ENCODE measurements at places on chromosomes 7 and 10.

DNA sequence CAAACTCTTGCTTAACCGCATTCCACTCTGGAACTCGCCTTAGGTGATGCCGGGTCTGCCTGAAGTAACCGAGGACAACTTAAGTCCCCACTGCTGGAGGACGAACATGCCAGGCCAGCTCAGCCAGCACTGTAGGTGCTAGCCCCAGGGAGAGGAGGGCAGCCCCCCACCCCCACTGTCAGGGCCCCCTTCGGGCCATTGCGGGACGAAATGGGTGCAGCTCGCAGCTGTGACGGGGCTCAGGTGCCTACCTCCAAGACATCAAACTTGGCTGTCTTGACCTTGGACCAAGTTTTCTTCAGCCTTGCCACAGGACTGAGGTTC, 60.4 kb downstream of the CSGALNACT2 start:
- no peak for DNase-seq

DNA sequence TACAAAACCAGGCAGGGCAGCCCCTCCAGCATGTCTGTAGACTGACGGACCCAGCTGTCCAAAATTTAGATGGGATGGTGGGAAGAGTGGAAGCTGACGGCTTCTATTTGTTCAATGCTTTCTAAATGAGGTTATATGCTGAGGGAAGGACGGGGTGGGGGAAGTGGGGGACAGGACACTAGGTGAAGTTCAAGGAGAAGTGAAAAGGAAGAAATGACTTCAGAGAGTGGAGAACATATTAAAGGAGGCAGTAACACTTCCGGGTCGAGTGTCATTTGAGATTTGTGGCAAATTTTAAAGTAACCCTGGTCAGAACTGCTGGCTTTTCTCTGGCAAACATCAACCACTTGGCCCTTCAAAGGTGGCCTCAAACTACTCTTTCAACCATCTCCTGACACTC, 9.4 kb downstream of the PIP4K2A start:
- no peak for DNase-seq

DNA sequence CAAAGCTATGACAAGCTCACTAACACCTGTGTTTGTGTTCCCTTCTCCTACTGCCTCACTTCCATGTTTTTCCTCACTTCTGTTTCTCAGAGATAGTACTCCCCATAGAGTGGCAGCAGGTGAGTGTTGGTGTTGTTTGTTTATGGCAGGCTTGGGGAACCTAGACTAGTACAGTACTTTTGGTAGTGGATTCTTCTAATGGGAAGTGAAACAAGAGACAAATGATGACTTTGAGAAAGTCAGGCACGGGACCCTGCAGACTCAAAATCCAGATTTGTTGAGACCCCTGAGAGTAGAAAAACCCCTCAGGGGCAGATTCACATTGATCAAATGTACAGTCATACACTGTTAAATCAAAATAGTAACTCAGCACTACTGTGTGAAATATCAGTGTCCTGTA, 6.4 kb upstream of the CFAP69 start:
- DNase-seq, result no peak

DNA sequence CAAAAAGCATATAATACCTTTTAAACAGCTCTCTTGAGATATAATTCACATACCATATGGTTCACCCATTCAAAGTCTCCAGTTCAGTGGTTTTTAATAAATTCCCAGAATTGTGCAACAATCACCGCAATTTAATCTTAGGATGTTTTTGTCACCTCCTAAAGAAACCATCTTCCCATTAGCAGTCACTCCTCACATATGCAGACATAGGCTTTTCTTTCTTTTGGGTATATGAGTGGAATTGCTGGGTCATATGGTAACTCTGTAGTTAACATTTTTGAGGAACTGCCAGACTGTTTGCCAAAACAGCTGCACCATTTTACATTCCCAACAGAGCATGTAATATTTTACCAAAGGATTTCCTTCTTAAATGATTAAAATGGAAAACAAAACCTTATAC, 57.0 kb downstream of the CC2D2B start:
- DNase-seq, result no peak

DNA sequence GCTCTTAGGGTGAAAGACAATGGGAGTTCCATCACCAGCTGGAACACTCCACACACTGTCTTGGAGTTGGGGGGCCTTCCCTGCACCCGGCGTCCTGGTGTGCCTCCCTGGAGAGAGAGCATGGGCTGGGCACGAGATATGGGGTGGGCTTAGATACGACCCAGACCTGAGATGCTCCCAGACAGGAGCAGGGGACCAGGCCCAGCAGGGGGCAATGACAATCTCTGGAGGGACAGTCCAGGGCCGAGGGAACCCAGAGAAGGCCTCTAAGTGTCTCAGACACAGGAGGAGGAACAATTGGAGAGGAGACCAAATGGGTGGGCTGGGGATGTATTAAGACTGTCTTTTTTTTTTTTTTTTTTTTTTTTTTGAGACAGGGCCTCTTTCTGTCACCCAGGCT, 40.0 kb downstream of the MYL10 start:
- no peak for DNase-seq

DNA sequence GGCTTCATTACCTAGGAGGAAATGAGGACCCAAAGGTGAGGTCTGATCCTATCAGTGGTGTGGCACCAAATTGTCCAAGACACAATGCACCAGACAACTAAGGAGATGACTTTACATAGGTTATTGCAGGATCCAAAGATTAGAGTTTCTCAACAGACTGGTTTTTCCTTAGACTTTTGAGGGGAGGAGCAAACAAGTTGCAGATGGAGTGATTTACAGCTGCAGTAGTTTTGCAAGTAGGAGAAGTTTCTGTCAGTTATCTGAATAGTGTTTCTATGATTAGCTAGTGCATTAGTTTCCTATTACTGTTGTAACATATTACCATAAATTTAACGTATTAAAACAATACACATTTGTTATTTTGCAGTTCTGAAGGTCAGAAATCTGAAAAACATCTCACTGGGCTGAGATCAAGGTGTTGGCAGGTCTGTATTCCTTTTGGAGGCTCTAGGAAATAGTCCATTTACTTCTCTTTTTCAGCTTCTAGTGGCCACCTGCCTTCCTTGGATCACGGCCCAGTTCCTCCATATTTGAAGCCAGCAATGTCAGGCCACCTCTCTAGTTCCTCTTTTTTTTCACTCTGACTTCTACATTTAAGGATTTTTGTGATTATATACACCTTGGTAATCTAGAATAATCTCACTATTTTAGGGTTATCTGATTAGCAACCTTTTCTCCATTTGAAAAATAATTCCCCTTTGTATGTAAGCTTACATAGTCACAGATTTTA, 994.9 kb downstream of the REEP3 start:
- DNase-seq, result no peak

DNA sequence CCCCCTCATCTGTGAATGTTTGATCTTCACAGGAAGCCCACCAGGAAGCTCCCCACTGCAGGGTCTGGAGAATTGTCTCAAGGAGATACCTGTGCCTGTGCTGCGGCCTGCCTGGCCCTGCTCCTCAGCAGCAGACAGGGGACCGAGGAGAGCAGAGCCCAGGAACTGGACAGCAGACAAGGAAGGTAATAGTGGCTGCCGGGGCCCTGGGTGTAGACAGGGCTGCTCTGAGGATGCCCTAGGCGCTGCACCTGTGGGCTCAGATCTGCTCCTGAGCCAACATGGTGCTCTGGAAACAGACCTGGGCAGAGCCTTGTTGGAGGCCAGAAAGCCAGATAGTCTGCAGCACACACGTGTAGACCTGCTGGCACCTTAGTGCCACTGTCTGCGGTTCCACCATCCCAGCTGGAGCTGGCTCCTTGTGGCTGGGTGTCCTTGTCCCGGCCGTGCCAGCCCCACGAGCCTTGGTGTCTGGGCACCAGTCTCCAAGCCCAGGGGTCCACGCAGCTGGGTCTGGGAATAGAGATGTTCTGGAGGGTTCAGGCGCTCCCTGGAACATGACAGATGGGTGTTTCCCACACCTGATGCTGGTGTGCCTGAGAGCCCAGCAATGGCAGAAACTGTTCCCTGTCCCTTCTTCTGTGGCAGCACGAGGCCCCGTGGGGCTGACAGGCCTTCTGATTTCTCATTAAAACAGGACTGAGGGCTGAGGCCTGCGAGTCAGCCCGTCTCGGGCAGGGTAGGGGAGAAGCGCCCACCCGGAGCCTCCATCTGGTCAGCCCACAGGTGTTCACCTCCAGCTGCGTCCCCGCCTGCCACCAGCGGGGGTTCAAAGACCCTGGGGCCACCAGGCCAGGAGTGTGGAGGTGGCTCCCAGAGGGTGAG, 44.7 kb downstream of the ZNF467 start:
- DNase-seq, result no peak

GRCh38 chr7:157771-158625, 34.4 kb upstream of the FAM20C start:
- DNase-seq, result no peak

DNA sequence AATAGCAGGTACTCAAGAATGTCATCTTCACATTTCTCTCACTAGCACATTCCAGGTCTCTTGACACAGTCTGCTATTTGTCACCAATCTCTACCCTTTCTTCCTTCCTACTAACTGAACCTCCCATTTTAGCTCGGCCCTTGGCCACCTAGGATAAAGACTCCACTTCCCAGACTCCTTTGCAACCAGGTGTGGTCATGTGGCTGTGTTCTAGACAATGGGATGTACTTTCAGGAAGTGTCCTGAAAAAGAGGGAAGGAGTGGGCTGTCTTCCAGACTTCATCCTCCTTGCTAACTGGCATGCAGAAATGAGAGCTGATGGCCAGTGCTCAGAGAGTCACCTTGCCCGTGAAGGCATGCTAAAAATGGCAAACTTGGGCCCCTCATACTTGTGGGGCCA, 139.2 kb downstream of the AMPH start:
- DNase-seq, result no peak

DNA sequence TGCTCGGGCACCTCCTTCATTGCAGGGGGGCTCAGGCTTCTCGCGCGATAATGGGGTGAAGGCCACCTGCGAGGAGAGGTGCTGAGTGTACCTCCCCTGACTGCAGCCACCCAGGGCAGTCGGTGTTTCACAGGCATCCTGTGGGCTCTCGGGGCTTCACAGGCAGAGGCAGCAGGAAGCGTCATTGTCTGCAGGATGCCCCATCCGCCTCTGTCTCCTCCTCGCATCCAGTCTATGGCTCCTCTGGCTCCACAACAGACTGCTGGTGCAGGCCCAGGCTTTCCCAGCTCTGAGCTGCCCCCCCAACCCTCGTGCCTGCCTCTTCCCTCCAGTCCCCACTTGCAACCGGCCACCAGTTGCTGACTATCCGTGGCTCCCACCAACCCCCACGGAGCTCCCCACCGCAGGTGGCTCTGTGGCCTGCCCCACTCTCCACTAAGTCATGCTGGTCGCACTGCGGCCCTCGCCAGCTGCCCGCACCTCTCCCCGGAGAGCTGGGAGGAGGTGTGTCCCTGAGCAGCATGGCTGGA, 36.5 kb downstream of the CAMK2B start:
- DNase-seq, result no peak

DNA sequence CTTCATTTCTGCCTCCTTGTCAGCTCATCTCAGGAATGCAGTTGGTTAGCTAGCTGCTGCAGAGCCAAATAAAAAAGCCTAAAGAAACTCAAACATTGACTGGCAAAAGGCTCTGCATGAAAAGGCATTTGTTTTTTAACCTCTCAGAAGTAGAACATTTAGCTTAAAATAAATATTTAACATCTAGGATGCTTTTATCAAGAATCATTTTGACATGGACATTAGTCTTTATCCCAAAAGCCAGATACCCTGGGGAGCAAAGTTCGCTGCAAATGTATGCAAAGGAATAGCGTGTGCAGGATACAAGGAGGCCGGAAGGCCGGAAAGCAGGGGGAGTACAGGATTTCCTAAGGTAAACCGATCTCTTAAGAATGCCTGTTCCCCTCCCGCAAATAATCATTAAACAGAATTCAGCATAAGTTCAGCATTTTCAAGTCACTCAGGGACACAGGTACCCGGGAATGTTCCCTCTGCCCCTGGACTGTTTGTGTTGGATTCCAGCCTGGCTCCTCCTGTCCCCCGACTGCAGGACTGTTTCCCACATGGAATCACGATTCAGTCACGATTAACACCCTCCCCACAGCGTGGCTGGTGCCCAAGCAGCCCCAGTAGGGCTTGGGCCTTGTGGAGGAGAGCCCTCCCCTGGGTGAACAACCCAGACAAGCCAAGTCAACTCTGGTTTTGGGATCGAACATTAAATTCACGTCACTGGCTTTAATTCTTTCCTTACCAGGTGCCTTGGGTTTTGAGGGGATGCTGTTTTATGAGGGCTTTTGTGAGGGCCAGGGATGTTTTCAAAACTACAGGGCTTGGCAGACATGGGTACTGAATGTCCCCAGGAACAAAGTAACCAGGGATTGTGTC, 97.8 kb downstream of the HIPK2 start:
- no peak for DNase-seq

- DNase-seq, result no peak
Measured at GRCh38 chr7:21550821-21551531, 8.1 kb downstream of the DNAH11 start.

GRCh38 chr10:94075506-94075905, 81.8 kb downstream of the PLCE1 start:
- no peak for DNase-seq

DNA sequence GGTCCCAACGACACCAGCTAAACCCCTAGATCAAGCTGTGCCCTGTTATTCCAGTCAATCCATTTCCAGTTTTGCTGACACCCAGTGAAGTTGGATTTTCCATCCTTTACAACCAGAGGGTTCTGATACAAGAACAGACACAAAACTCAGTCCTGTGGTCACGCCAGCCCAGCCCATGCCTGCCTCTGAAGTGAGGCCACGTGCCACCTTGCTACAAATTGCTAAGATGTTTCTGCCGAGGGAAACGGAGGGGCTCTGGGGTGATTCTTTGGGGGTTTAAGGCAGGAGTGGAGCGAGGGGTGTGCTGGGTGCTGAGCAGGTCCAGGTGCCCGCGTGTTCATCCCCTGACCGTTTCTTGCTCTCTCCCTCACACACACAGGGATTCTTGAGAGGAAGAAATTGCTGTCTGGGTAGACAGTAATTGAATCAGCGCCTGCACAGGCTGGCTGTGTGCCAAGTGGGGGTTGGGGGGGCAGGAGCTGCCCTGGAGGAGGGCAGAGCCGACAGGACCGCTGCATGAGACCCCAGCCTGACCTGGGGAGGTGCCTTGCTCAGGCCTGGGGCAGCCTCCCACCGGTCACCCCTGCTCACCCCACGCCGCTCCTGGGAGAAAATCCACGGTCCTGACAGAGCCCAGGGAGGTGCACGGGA, 38.1 kb downstream of the ADAP1 start:
- no peak for DNase-seq

GRCh38 chr7:73779517-73779916, 9.4 kb upstream of the CLDN3 start:
- DNase-seq, result no peak

DNA sequence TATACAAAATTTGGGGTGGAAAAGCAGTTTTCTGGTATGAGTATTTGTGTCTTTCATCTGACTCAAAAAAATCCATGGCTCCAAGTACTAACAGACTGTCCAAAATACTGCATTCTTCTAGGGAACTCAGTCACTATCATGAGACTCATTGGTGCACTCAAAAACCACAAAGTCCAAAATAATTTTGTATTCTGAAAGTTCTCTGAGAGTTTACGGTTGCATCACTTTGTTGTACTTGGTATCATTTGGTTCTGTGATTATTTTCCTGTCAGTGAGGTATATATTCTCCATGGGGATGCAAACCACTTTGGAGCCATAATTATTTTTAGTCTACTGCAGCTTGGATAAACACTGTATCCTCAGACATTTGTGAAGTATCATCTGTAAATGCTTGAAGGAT, 28.0 kb upstream of the CABCOCO1 start:
- no peak for DNase-seq

All from cortex of kidney (tissue), 1 donor.